AG09309 (cell line): ENCODE measurements at places on chromosomes 4 and X.

DNA sequence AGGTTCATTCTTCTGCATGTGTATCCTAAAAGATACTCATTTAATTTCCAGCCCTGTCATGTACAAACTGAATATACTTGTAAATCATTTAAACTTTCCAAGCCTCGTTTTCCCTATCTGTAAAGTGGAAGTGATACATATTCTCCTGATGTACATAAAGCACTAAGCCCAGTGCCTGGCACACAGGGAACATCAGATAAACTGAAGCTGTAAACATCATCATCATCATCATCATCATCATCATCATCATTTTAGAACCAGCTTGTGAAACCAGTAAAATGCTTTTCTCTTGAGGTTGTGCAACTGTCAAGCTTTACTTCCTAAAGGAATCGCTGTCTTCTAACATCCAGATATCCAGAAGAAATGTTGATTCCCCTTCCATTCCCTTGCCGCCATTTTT lies 83.3 kb upstream of the ANXA3 start:
- no peak for DNase-seq

GRCh38 chr4:29581457-29581856 lies 1138.7 kb upstream of the PCDH7 start:
- DNase-seq: peak; percentile 14

- DNase-seq: no peak
These were observed 832.5 kb upstream of the GRID2 start for GRCh38 chr4:91471280-91471679.

GRCh38 chrX:49071877-49072711 lies 1.7 kb downstream of the PRAF2 start:
- DNase-seq: no peak

DNA sequence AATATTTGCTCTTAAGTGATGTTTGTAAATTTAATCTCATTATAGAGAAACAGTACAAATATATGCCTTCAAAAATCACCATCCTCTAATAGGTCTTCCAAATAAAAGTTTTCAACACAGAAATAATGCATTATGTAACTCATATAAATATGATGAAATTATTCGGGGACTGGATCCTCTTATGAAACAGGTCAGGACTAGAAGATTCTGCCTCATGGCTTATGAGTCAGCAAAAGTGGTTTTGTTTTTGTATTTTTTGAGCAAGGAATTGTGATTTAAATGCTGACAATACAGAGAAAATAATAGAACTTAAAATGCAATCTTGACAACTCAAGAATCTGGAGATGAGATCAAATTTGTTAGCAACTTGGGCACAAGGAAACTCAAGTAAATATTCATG lies 179.7 kb upstream of the NDP start:
- peak; percentile 1 for DNase-seq

GRCh38 chr4:98584265-98584664 lies 74.1 kb downstream of the TSPAN5 start:
- DNase-seq: no peak

DNA sequence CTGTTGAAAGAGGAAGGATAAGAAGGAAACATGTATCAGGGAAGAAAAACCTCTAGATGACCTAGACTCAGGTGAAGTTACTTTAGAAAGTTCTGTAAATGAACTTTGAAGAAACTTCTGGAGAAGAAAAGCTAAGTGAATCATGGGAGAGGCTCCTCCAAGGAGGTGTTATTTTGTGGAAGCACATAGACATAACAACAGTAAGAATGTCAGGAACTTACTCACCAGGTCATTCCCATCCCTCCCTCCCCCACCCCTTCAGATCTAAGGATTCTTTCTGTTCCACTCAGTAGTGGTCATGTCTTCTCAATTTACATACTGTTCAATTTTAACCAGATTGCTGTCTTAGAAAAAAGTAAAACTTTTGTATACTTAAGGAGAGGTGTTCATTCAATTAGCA lies 310.5 kb upstream of the DDX53 start:
- DNase-seq: no peak

DNA sequence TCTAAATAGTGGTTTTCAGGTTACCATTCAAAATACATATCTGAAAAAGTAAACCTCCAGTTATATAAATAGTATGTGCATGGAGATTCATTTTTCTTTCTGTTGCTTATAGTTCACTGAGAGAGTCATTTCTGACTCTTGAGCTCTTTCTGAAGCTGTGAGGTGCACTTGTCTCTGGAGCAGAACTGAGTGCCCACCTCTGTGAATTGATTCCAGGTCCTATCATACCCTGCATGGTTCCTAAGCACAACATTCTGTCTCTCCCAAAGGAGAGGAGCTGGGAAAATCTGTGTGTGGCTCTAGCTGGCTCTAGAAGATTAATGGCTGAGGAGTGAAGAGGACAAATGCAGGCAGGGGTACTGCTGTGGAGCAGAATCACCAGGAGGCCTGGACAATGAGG lies 161.6 kb upstream of the HCCS start:
- no peak for DNase-seq

DNA sequence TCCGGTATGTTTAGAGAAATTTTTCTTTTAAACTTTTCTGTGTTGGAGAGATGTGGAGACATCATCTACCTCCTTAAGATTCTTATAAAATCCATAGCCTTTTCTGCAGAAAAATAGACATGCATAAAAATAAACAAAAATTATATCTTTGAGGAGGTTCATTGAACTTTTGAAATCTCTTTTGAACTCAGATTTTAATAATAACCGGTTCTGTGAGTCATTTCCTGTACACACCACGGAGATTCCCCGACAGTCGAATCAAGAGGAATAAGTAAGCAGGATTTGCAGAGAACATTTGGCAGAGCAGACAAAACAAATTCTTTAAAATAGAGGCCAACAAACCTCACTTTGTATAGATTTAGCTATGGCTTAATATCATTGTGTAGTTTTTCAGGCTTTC lies 918.7 kb upstream of the POU3F4 start:
- DNase-seq: no peak

DNA sequence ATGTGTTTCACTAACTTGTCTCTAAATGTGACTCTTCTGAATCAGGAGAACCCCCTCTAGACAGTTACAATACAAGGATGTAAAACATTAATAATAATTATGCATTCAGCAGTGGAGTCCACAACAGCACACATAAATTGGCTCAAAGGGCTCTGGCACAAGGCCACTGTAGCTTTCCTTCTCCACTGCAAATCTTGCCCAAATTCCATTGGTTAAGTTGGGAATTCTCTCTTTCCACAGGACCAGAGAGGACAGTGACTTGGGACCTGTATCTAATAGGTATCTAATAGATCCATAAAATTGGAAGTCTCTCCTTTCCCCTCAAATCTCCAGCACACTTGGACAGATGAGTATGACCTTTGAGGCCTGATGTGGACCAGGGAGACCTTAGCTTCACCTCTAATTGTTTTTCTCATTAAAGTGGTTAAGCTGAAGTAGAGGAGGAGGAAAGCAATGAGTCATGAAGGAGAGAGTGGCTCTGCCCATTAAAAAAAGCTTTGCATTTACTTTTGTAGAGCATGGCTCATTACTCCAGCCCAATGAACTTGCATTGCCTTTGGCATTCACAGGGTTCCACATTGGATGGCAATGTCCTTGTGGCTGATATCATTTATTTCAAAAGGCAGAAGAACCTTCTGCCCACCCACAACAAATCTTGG lies 72.3 kb upstream of the SH3RF1 start:
- no peak for DNase-seq

DNA sequence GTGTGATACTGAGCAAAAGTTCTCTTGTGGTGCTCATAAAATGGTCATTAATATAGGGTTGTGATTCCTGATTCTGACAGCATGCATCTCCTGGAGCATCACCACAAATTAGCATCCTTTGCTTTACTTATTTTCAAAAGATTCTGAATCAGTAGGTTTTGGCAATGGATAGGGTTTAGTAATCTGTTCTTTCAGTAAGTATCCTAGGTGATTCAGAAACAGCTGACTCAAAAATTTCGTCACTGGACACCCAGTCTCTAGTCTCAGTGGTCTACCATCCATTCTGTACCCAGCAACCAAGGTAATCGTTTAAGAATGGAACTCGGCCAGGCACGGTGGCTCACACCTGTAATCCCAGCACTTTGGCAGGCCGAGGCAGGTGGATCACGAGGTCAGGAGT lies 4.1 kb downstream of the CBLL2 start:
- no peak for DNase-seq

DNA sequence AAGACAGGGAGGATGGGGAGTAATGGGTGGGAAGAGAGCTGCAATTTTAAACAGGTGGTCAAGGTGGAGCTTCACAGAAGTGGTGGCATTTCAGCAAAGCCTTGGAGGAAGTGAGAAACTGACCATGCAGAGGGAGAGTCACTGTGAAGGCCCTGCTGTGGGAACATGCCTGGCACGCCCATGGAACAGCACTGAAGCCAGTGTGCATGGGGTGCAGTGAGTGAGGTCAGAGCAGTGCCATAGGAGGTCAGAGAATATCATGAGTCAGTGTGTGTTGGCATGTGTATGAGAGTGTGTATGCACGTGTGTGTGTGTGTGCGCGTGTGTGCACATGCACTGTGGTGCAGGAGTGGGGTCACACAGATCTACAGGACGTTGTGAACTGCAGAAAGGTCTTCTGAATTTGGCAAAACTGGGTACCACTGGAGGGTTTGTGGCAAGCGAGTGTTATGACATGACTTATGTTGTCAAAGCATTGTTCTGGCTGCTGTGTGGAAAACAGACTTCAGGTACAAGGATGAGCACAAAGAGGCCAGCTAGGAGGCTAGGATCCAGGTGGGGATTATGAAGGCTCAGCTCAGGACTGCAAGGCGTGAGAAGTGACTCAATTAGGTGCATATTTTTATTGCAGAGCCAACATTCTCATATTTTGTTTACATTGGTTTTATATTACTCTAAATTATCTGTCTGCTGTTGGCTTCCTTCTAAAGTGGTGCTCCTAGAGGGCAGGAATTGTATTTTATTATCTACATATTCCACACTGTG lies 34.0 kb downstream of the ZNF827 start:
- no peak for DNase-seq

DNA sequence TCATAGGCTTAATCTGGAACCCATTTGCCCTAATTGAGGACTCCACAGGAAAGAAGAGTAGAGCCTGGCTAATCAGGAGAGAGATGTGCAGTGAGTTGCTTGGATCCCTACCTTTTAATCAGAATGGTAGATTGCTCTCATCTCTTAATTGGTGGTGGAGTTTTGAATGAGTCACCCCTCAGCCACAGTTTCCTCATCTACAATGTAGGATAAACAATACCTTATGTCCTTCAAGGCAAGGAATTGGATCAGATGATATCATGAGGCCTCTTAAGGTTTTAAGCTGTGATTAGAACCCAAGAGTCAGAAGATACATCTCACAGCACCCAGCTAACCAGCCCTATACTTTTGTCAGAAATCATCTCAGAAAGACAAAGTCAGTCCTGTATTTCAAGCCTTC lies 39.1 kb downstream of the PDGFRA start:
- no peak for DNase-seq

DNA sequence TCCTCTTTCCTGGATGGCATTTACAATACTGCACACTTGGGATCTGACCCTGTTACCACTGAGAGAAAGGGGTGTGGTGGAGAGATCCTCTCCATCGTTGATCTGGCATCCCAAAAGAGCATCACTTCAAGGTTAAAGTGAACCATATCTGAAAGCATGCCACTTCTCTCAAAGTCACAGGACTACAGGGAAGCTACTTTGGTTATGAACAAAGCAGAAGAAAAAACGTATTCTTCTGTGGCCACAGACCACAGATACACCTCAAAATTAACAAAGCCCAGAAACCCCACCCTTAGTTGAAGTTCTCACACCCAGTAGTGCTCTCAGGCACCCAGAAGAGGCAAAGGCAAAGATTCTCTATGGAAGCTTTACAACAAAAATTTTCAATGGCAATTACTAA lies 108.3 kb downstream of the JADE1 start:
- DNase-seq: no peak

DNA sequence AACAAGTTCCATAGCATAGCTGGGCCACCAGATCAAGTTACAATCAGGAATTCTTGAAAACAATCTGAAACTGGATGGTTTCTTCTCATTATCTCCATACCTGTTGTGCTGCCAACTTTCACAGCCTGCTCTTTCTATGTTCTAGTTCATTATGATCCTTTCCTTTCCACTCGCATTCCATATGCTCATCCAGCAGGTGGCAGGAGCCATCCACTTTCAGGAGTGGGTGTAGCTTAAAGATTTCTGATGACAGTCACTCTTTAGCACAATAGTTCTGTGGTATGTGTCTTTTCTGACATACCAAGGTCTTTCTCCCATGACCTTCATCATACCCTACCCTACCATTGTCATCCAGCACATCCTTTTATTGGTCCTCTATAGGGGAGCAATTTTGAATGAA lies 46.4 kb downstream of the PAGE2 start:
- no peak for DNase-seq

DNA sequence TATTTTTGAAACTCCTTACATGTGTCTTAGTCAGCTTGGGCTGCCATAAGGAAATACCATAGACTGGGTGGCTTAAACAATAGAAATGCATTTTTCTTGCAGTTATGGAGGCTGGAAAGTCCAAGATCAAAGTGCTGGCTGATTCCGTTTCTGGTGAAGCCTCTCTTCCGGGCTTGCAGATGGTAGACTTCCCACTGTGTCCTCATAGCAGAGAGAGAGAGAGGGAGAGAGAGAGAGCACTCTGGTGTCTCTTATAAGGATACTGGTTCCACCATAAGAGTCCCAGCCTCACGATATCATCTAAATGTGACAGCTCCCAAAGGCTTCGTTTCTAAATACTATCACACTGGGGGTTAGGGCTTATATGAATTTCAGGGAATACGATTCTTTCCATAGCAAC lies 39.7 kb downstream of the ENPEP start:
- no peak for DNase-seq

- no peak for DNase-seq
These were observed 30.2 kb upstream of the CYP4V2 start for GRCh38 chr4:186161138-186161537.

GRCh38 chr4:3390288-3390811 lies 51.4 kb upstream of the HGFAC start:
- no peak for DNase-seq

- no peak for DNase-seq
These were observed 92.7 kb downstream of the AR start for GRCh38 chrX:67636532-67636931.

DNA sequence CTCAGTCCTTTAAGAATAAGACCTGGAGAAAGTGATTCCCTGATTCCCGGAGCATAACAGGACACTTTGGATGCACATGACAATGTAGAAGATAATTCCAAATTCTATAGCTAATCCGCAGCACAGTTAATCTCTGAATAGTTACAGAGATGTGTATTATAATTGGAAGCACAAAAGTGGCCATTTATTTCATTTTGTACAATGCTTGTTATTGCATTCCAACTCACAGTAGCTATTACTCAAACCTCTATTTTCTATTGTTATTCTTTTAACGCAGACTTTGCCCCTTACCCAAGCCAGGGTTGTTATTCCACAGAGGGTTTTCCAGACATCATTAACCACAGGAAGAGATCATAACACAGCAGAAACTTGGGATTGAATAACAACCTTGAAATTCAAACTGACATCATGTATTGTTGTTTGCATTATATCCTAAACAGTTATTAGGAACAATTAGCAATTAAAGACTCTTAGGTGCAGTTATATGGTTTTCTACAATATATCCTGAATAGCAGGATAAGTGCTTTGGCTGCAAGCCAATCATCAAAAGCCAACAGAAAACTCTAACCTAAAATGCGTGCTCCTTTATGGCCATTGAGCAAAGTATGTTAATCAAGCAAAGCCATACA lies 984.0 kb upstream of the TENM3 start:
- DNase-seq: no peak

- DNase-seq: no peak
These were observed 47.5 kb downstream of the MAGEA1 start for GRCh38 chrX:153226344-153227185.
